ENCODE measurements at places on chromosomes 3 and 15.

DNA sequence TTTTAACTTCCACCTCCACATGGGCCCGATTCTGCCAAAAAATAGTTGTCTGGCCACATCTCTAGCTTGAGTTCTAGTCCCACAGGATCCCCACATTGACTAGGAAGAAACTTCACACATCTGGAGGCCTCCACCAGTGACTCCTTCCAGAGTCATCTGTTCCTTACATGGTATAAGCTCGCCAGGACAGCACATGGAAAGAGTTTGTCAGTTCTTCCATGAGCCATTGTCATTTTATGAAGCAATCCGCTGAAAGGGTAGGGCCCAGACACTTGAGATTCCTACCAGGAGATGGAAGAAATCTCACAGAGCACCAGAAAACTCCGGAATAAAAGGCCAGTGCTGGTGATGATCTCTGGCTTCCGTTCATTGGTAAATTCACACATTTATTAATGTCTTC is 350.5 kb upstream of the ICE2 start:
- DNase-seq: no peak

DNA sequence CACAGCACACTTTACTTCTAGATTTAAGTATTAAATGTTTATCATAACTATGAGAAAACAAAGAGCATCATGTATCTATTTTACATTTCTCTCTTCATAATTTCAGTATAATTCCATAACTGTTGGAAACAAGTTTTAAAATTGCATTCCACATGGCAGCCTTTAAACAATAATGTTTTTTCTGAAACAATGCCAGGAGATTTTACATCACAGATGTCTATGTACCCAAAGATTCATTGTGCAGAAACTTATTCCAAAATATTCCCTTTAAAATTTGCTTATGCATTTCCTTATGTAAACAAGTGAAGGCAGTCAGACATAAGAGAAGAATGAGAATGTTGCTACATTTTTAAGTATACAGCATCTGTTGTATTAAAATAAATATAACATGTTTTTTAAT is 324.9 kb upstream of the COL8A1 start:
- peak; percentile 18 for DNase-seq

DNA sequence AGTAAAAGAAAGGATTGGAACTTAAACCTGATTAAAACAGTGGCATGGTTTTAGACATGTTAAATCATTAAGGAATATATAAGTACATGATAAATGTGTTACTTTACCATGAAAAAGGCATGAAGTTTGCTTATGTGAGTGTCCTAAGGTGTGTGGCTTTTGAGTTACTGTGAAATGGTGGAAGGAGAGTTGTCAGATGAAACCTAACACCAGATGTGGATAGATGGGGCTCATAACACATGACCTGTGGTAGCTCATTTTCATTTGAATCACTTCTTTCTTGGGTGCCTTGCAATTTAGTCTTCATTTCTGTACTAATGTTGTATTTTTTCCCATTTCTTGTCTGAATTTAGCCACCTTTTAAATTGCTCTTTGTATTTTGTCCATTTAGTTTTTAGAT is 13.0 kb downstream of the MEF2A start:
- no peak for DNase-seq

DNA sequence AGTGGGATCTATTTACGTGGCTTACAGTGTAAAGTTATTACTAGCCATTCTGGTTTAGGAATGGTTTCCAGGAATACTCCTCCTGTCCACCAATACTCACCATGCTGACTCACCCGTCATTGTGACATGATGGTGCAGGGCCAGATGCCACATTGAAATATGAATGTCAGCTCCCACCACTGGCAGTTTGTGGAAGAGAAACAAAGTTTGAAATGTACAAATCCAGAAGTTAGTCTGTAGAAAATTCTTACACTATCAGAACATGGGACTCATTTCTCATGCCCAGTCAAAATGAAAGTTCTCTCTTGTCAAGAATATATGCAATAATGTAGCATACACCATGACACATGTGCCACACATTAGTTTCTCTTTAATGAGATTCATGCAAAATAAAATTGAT is 14.4 kb upstream of the TSPAN3 start:
- DNase-seq: no peak

- DNase-seq: no peak
These were observed 64.4 kb upstream of the PPARG start for GRCh38 chr3:12224181-12225147.

DNA sequence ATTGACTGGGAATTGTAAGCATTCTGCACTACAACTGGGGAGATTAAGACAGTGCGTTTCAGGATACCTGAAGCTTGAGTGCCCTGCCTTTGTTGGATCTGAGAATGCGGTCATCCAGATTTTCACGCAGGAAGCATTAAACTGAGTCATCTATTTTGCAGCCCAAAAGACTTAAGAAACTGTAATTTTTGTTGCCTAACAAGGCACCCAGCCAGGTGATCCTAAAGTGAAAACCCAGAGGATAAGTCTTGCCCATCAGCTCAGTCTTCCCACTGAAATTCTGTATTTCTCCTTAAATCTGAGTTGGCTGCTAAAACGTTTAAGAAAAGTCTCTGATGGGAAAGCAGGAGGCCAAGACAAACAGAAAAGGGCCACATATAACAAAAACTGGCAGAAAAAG is 242.5 kb upstream of the TMCO5A start:
- no peak for DNase-seq

- no peak for DNase-seq
These were observed 403.6 kb upstream of the CDIN1 start for GRCh38 chr15:36175741-36176291.

- no peak for DNase-seq
These were observed 82.0 kb upstream of the LMOD3 start for GRCh38 chr3:69204315-69204957.

DNA sequence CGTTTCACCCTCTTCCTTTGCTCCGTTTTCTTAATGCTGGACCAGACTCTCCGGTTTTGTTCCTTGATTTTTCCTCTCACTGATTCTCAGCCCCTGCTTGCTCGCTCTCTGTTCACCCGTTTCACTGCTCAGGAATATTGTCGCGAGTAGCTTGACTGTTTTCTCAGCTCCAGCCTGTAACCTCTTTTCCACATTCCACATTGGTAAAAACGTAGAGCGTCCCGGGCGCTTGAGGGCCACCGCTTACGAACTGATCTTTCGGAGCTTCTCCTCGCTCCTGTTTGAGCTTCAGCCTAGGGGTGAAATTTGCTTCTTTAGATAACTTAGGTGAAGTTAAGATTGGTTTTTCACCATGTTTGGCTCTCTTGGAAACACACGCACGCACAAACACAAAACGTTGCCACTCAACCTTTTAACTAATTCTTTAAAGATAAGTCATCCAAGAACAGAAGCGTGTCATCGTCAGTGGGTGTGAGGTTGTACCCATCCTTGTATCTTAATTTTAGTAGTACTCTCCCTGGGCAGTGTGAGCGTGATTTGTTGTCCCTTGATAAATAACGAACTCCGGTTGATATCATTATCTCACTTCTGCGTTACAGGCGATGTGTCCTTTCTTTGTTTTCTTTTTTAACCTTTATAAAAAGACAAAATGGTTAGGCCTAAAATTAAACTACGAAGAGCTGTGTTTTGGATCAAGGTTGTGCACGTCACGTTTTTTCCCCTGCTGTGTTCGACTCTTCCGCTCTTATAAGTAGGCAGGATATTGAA is 1.0 kb downstream of the PAK2 start:
- DNase-seq: no peak

Measured in NCI-H1048 (cell line).